CD14-positive monocyte (primary cell): ENCODE measurements at places on chromosomes 6 and 20.
A peak's percentile ranks its signal among the peaks of the same experiment; 100 is the strongest.

GRCh38 chr6:11987386-11987785 lies 24.7 kb upstream of the HIVEP1 start:
- no peak for DNase-seq

DNA sequence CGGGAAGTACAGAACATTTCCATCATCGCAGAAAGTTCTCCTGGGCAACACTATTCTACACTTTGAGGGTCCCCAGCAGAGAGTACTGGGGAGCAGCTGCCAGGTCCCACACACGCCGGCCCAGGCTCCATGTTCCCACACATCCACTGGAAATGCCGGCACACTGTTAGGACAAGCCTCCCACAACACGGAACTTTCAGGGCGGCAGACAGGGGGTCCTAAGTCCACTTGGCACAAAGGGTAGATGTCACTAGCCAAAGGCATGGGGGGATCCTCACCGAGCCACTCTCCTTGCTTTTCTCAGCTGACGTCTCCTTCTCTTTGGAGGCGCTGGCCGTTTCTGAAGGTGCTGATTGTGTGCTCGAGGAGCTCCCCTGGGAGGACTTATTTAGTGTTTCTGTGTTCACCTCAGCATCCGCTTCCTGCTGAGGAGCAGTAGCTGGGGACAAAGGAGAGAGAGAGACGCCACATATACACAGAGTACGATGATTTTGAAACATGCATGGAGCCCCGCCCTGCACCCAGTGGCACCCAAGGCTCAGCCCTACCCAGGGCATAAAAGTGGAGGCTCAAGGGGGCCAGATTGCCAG lies 135.4 kb downstream of the ZMYND8 start:
- DNase-seq, result no peak

DNA sequence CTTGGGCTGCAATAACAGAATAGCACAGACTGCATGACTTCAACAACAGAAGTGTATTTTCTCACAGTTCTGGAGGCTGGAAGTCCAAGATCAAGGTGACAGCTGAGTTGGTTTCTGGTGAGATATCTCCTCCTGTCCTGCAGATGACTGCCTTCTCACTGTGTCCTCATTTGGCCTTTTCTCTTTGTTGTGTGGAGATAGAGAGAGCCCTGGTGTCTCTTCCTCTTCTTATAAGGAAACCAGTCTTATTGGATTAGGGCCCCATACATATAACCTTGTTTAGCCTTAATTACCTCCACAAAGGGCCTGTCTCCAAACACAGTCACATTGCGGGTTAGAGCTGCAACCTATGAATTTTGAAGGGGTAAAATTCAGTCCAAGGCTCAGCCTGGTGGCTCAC lies 57.0 kb upstream of the BMP6 start:
- DNase-seq, result no peak

- no peak for DNase-seq
These were observed 143.4 kb upstream of the PHACTR1 start for GRCh38 chr6:12572896-12573827.

GRCh38 chr6:40397287-40398033 lies 189.7 kb downstream of the LRFN2 start:
- no peak for DNase-seq

DNA sequence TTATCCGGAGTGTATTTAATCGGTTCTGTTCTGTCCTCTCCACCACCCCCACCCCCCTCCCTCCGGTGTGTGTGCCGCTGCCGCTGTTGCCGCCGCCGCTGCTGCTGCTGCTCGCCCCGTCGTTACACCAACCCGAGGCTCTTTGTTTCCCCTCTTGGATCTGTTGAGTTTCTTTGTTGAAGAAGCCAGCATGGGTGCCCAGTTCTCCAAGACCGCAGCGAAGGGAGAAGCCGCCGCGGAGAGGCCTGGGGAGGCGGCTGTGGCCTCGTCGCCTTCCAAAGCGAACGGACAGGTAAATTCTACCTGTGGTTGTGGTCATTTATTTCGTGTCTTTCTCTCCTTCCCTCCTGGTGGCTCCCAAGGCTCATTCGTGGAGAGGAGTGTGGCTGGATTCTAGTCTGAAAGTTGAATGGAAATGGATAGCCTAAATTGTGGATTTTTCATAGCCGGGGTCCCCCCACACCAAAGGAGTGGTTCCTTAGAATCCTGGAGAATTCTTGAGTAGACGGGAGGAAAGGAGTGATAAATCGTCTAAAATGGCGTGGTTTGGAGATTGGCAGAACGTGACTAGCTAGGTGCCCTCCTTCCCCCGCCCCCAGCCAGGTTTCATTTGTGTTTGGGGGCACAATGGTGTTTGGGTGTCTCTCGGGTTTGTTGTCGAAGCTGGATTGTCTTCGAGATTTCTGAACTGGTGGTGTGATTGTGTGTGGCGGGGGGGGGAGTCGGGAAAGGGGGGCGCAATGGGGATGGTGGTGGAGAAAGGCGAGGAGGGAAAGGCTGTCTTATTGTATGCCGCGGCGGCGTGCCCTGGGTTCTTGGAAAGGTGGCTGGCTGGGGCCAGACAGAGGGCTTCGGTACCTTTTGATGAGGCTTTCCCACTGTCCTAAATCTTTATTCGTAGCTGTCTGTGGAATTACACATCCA lies 673 bp downstream of the MARCKS start:
- no peak for DNase-seq

DNA sequence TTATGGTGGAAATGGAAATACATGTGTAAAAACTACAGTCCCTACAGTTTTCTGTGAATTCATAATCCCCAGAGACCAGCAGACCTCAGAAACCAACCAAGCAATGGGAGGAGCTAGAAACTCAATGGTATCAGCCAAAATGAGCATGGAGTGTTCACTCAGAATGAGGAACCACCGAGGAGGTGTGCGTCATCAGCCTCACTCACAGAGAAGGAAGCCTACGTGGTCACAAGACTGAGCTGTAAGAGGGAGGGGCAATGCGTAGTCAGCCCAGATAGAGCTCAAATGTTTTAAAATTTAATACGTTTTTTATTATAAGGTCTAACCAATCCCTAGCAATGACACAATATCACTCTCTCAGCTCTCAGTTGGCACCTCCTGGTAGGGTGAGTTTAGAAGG lies 17.4 kb downstream of the MYLK4 start:
- DNase-seq, result peak; percentile 99

- no peak for DNase-seq
These were observed 6.9 kb downstream of the SGK2 start for GRCh38 chr20:43565758-43566104.

- no peak for DNase-seq
These were observed 5.6 kb upstream of the BEND6 start for GRCh38 chr6:56949265-56949664.

- DNase-seq, result no peak
These were observed 5.8 kb upstream of the ZSCAN23 start for GRCh38 chr6:28449056-28449455.

DNA sequence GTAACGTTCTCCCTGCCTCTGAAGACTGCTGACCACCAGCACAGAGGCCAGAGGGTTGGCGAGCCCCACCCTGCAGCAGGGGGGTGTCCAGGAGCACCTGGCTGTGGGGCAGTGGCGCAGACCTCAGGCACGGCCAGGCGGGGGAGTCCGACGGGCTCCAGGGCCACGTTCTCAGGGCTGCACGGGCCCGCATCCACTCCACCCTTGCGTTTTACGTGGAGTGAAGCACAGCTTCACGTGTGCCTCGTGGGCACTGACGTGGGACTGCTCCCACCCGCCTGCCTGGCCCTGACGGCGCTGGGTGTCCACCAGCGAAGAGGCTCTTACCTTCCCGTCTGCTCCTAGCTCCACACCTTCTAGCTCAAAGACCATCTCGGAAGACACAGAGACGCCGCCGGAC lies 6.9 kb downstream of the RPS21 start:
- no peak for DNase-seq

DNA sequence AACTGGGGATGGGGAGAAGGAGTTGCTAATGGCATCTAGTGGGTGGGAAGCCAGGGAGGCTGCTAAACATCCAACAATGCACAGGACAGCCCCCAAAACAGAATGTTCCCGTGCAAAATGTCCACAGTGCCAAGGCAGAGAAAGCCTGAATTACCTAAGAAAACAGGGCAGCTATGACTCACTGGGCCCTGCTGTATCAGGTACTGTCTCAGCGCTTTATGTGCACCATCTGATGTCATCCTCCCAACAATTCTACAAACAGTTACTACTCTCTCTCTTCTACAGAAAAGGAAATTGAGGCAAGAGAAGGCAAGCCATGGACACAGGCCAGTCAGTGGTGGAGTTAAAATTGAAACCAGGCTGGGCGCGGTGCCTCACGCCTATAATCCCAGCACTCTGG lies 3.1 kb downstream of the YTHDF1 start:
- DNase-seq, result no peak
